Liver (tissue), 10 donors: ENCODE measurements at places on chromosomes 1 and 21. TPM values are rescaled to one million over a fixed set of nuclear protein-coding genes. Genes with fewer than 3 reads are reported as not detected.

DNA sequence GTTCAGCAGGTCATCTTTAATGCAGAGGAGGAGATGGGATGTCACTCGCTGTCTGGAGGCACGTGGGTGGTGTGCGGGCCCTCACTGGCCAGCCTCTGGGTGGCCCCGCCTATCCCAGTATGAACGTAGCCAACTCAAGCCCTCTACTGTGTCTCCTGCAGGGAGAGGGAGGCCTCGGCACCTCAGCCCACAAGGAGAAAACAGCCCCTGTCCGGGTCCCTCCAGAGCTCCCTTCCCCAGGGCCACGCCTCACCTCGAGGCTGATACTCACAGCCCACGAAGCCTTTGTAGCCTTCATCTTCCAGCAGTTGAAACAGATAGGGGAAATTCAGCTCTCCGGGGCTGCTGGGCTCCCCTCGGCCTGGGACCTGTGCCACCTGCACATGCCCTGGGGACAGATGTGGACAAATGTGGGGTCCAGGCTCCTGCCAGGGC is 2.6 kb downstream of the HYI start:
- no peak for DNase-seq

DNA sequence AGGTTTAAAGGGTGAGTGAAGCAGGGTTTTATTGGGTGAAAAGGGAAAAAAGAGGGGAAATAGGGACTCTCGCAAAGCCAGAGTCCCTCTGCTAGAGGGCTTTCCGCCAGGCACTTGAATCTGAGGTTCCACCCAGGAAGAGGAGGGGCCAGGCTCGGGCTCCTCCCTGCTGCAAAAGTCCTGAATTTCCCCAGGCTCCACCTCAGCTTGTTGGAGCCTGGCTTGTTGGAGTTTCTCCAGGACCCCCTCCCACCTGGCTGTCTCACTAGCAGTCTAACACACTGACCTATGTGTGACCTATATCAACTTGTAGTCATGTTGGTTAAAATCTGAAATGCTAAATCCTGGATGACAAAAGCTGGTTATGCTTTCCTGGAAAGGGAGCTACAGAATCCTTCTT is 25.5 kb downstream of the GBP2 start:
- no peak for DNase-seq

DNA sequence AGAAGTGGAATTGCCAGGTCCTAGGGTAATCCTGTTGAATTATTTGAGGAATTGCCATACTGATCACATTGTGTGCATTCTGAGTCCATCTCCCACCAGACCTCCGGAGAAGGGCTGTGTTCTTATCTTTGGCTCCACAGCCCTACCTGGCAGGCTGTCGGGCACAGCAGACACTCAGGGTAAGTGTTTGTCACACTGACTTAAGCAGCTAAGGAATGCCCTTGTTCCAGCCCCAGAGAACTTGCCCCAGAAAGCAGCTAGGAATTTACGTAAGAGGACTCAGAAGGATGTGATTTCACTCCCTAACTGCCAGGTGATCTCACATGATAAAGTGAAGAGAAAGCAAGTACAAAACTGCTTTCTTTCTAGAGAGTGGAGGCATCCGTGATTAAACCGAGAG is 21.0 kb downstream of the VASH2 start:
- DNase-seq, result no peak

DNA sequence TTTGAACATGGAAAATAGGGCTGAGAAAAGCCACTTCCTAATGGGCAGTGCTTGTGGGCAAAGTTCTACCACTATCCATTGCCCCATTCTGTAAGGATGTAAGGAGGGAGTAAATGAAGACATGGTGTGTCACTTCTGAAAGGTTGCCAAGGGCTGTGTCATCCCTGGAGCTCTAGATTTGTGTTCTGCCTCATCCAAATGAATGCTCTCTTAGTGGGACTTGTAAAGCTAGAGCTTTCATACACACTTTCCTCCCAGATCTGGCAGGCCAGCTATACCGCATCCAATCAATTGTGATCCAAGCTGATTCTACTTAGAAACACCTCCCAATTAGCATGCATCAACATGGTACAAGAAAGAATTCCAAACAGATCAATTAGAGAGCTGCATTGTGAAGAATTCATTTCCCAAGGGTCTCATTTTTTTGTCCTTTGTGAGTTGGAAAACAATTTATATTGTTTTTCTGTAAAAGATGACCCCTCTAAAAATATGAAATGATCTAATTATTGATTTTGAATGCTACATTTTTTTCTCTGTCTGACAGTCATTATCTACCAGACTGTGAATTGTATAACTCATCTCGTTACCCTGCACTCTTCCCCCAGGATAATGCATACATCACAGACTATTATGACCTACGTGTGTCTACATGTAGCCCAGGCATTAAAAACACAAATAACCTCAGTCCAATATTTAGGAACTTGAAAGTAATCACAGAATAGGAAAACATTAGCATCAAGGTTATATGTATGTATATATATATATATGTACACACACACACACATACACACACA is 117.1 kb upstream of the DUSP10 start:
- DNase-seq, result no peak

RGS7 gene
- polyA plus RNA-seq, result not detected
